ENCODE measurements at places on chromosomes 12 and 14.

- no peak for DNase-seq
Observed at GRCh38 chr12:126547905-126548304, 1482.7 kb downstream of the AACS start.

DNA sequence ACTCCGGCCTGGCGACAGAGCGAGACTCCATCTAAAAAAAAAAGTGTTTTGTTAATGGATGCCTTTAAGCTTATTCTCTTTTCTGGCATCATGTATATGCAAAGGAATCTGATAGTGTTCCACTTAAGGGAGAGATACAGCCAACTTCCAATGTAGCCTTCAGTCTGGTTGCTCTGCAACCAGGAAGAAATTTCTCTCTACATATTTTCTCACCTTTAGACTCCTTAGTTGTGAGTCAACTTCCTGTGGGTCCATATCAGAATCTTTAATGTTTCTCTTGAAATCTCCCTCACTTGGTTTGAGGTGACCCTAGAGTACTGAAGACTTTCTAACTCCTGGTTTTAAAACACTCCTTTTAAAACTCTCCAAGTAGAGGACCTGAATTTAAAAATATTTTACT is 340.4 kb downstream of the SLC6A15 start:
- no peak for DNase-seq

- peak; percentile 8 for DNase-seq
Observed at GRCh38 chr12:96120359-96121100, 73.6 kb upstream of the ELK3 start.

- DNase-seq = no peak
Observed at GRCh38 chr12:101703487-101703886, 6.0 kb downstream of the CHPT1 start.

GRCh38 chr14:35883677-35884293 is 57.6 kb downstream of the BRMS1L start:
- peak; percentile 36 for DNase-seq

DNA sequence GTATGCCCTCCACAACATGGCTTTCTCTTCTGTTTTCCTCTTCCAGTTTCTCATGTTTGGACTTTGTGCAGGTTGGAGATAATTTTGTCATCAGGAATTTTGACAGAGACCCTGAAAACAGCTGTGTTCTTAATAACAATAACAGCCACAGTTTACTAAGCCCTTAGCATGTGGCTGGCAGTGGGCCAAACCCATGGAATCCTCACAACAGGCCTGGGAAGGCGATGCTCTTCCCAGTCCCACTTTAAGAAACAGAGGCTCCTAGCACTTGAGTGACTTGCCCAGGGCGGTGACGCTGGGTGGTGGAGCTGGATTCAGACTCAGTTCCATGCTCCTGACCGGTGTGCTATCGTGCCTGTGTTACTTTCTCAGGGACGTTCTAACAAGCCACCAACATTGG is 20.1 kb upstream of the PLEKHG3 start:
- DNase-seq = peak; percentile 51

GRCh38 chr14:74660167-74660566 is 48.1 kb upstream of the LTBP2 start:
- DNase-seq = no peak

DNA sequence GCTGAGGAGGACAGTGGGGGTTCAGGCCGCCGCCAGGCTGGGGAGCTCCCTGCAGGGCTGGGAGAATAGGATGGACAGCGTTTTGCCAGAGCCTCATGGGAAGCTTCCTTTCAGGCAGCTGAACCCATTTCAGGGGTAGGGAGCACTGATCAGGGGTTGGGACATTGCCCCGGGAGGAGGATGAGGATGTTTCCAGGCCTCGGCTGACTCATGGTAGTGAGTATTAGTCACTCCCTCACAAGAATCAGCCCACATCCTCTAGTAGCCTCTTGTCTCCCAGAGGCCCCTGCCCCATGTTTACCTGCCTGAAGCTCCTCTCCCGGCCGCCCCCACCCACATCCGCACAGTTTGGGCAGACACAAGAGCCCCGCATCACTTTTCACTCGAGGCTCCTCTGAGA is 89.8 kb downstream of the ZFP36L1 start:
- peak; percentile 86 for DNase-seq

DNA sequence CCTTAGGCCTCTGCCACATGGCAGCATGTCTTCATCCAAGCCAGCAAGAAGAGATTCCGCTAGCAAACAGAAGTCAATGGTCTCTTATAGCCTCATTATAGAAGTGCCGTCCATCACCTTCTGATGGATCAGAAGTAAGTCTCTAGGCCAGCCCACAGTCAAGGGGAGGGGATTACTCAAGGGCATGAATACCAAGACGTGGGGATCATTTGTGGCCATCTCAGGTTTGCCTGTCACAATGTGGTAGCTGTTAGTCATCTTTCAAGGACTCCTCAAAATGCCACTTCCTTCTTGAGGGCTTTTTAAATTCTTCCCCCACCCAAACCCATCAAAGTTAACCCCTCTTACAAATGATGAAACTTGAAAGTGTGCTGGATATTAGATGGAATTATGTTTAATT is 8.1 kb upstream of the ADCY6 start:
- no peak for DNase-seq

DNA sequence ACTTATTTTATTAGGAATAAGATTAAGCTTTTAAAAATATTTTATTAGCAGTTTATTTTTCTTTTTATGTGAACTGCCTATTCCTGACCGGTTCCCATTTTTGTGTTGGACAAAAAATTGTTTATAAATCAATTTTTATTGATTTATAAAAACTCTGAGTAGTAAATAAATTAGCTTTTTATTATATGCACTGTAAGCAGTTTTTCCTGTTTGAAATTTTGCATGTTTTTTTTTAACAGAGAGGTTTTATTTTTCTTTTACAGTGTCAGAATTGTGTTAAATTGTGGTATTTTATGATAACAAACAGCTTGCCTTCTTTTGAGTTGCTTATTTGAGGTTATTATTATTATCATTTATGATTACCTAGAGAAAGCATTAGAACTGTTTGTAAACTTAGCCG is 68.1 kb downstream of the FOXA1 start:
- DNase-seq = no peak

- DNase-seq = peak; percentile 50
Observed at GRCh38 chr14:58297412-58297761, 968 bp upstream of the ARID4A start.

GRCh38 chr12:125272383-125272933 is 207.2 kb downstream of the AACS start:
- DNase-seq = no peak

DNA sequence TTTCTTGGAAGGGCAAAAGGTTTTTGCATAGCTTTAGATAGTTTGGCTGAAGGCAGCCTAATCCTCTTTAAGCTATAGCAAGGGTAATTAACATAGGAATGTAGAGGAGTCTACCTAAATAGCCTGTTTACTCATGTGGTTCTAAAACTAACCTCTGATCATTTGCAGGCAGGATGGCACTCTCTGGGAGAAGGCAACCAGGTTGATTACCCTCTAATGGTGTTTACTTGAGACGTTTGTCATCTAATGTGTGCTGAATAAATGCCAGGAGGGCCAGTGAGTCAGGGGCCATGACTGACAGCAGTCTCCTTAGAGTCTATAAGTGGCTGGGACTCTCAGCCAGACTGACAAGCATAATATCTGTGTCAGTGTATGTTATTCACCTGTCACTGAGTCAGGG is 286.4 kb downstream of the PCNX1 start:
- no peak for DNase-seq

DNA sequence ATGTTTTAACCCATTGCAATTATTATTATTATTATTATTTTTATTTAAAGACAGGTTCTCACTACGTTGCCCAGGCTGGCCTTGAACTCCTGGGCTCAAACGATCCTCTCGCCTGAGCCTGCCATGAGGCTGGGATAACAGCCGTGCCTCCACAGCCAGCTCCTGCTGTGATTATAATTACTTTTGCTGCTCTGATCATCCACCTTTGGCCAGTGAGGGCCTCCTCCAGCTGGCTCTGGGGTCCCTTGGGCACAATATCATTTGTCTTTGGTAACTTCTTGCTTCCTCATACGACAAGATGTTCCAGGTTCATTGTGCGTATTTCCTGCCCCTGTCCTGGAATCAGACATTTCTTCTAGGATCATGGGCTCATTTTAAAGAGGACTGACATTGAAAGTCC is 28.4 kb downstream of the LRTM2 start:
- no peak for DNase-seq

DNA sequence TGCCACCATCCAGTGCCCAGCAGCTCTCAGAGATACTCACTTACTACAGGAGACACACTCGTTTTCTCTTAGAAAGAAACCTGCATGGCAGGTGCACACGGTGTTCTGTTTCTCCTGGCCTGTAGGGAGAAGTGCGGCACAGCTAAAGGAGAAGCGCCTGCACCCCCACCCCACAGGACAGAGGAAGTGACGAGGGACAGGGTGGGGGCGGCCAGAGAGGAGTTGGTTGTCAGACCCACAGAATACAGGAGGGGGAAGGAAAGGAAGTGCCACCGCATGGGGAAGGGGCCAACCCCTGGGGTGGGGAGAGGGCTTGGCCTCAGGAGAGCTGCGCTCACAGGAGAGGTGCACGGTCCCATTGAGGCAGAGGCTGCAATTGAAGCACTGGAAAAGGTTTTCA is 8.8 kb downstream of the TNFRSF1A start:
- no peak for DNase-seq

DNA sequence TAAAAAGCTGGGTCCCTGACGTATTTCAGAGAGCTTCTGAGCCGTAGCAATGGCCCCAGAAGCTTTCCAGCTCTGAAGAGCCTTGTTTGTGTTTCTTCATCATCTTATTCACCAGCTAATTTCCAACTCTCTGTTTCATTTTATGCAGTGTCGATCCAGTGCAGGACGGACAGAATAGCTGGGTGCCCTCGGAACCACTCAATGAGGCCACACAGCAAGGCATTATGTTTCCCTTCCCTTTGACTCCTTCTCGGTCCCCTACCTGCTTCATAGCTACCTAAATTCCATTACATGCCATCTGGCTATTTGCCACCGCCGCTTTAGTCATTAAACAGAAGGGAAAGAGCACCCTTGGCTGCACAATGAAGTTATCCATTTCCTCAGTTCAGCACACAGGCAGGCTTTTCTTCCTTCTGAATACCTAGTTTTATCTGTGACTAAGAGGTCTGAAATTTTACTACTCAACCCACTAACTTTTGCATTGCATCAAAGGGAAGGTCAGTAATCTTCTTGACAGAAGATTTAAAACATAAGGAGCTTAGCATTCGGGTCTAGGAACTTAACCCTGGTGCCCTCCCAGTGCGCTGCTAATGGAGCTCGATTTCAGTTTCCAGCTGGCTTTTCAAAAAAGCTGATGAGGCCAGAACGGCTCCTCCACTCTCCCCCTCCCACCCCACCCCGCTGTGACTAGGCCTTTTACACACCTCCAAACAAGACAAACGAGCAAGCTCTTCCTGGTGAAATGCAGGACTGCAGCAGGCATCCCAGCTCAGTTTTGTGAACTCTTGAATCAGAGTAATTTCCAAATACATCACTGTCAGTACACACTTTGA is 176.8 kb downstream of the GXYLT1 start:
- DNase-seq = peak; percentile 47

- peak; percentile 81 for DNase-seq
Observed at GRCh38 chr12:77299910-77300669, 234.7 kb upstream of the E2F7 start.

- no peak for DNase-seq
Observed at GRCh38 chr12:113049976-113050742, 6.4 kb upstream of the DTX1 start.

DNA sequence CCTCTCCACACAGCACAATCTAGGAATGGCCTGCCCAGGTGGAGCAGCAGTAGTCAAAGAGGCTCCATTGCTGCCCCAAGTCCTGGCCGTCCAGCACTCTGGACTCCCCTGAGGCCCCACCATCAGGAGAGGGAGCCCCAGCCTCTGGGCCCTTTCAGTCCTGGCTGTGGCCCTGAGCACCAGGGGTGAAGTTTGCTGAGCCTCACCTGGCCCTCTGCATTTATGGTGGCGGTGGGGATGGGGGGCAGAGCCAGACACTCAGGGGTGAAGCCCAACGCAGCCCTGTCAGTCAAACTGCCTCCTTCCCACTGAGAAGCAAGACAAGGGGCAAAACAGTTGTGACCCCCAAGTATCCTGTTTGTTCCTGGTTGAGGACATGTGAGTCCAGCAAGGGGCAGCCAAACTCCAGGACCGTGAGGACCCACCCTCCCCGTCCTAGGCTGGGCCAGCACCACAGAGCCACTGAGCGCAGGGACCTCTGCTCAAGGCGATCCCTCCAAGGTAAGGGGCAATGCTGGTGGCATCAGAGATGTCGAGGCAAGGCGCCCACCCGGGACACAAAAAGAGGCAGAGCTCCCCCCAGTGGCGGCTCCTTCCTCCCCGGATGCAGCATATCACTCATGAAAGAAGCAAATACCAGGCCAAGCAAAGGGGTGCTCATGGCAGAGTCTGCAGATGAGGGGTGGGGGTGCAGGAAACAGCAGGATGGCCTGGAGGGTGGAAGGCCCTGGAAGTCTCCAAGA is 4.8 kb upstream of the AMN start:
- DNase-seq = peak; percentile 26

- DNase-seq = peak; percentile 67
Observed at GRCh38 chr12:49706351-49707127, 666 bp downstream of the FMNL3 start.

GRCh38 chr14:95235351-95235750 is 78.0 kb upstream of the DICER1 start:
- DNase-seq = no peak

GRCh38 chr14:29168149-29168548 is 401.6 kb downstream of the FOXG1 start:
- DNase-seq = no peak

- DNase-seq = no peak
Observed at GRCh38 chr12:114165921-114166320, 199.8 kb upstream of the RBM19 start.

DNA sequence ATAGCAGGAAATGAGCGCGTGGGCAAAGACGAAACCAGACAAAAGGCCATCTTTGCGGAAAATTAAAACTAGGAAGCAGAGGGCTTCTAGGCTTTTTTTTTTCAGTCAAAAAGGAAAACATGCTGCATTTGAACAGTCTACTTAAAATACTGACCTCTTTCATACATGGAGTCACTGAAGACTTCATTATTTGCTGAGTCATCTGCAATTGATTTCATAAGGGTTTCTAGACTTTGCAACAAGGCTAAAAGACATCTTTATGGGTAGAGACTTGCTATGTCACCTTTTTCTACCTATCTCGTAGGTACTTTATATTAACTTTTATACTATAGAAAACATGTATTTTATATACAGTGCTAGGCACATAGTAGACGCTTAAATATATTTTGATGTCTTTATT is 238.4 kb downstream of the TMEM132D start:
- peak; percentile 15 for DNase-seq

GRCh38 chr14:68172627-68173026 is 353.0 kb downstream of the RAD51B start:
- peak; percentile 76 for DNase-seq

GRCh38 chr14:60658909-60659585 is 9.8 kb upstream of the SIX1 start:
- DNase-seq = no peak

All from iris pigment epithelial cell (primary cell).